ENCODE measurements at places on chromosomes 12 and 14.

DNA sequence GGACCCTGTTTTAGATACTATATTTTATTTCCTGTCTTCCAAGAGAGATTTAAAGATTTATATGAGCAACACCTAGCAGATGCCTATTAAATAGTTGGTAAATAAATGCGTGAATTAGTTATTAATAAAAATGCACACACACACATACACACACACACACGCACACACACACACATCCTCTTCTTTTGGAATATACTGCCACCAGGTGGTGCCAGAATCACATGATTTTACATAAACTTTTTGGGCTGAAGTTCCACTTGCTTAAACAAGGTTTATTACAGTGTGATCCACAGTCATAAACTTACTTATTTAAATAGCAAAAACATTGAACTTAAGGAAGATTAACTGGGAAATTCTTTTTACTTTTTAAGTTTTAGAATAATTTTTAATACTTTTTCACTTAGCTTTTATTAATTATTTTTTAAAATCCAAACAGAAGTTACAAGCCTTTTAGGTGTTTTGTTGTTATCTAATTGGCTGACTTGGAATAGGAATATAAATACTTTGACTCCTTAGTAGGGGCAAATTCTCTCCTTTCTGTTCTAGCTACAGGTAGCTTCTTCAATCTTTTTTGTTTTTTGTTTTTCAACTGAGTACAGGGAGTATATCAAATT, 17.5 kb downstream of the RAD51B start:
- DNase-seq: peak; percentile 73

GRCh38 chr14:81205639-81206038, 15.1 kb downstream of the GTF2A1 start:
- peak; percentile 36 for DNase-seq

DNA sequence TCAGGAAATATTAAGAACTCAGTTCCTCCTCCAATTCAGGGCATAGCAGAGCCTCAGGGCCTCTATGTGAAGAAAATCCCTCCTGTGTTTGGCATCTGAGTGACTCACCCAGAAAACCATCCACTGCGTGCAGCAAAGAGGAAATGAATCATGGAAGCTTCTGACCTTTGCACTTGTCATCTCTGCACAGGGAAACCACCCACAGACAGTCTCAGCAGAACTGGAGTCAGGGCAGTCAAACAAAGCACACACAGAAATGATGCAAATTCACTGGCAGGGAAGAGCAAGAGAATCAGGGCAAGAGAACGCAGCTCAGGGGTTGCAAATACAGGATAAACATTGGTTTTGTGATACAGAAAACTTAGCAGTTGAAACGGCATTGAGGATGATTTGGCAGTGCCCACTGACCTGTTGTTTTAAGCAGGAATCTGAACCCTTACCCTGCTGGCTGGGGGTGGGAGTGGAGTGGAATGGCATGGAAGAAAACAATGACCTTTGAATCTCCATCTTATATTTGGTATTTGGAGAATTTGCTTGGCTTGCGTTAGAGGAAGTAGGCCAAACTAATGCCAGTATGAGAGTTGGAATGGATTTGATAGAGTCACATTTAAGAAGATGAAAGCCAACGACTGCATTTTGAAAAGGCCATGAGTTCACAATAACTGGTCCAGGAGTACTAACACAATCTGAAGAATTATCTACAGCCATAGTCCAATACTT, 53.5 kb downstream of the PHLDA1 start:
- peak; percentile 77 for DNase-seq

GRCh38 chr12:38809832-38810231, 95.6 kb downstream of the CPNE8 start:
- peak; percentile 20 for DNase-seq

DNA sequence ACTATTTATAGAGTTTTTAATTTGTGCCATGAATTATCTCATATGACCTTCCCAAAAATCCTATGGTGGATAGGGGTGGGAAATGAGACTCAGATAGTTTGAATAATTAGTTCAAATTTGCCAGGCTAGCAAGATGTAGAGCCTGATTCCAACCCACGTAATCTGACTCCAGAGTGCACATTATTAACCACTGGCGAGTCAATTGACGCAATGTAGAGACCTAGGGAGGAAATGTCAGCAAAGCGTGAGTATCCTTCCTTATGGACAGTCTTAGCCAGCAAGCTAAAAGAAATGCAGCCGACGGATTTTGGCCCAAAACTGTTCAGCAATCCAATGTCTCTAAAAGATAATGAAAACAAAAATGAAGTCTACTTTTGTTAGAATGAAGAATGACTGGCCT, 193.3 kb upstream of the KRR1 start:
- DNase-seq: no peak

GRCh38 chr12:111222523-111222922, 146.4 kb downstream of the PHETA1 start:
- DNase-seq: no peak

DNA sequence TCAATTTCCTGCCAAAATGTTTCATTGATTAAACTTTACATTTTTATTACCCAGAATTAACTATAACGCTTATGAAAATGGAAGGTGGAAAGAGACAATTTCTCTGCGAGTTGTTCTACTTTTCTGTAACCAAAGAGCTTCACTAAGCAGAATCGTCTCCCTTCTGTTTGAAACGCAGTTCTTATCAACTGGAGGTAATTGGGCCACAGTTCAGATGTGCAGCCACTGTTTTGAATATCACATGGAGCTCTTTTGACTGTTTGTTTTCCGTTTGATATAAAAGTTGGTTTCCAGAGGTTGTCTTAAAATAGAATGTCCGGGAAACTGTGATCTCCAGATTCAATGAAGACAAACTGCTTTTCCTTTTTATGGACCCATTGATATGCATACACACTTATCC, 183.3 kb upstream of the SEL1L start:
- DNase-seq: no peak

- no peak for DNase-seq
Observed at GRCh38 chr12:95674631-95675030, 115.9 kb downstream of the NTN4 start.

GRCh38 chr14:30532264-30532663, 26.7 kb upstream of the G2E3 start:
- DNase-seq: peak; percentile 37

DNA sequence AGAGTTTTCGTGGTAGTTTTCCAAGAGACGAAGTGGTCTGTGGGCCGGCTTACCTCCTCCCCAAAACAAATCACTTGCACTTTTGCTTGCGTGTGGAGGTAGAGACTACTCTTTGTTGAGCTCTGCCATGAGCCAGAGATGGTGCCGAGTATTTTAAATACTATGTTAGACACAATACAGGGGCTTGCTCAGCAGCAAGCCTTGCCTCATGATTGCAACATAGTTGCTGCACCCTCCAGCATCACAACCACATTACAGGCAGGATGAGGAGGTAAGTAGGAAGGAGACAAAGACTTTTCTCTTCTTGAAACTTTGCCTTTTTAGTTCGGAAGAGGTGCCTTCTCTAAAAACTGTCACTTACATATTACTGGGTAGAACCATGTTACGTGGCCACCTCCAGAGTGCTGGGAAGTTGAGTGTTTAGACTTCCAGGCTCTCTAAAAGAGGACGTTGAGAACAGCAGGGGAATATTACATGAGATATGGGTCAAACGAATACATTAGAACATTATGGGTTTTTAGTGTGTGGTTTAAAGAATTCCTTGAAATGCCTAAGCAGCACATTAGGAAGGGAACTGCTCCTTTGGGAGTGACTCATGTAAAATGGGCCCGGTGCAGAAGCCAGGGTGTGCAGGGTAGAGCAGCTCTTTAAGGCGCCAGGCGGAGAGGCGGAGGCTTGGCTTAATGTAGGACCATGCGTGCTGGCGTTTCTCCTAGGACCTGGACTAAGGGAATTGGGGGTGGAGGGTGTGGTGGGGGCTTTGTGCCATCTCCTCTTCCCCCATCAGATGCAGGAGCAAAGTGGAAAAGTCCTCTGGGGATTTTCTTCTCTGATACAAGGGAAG, 110.6 kb upstream of the PRMT8 start:
- DNase-seq: no peak

DNA sequence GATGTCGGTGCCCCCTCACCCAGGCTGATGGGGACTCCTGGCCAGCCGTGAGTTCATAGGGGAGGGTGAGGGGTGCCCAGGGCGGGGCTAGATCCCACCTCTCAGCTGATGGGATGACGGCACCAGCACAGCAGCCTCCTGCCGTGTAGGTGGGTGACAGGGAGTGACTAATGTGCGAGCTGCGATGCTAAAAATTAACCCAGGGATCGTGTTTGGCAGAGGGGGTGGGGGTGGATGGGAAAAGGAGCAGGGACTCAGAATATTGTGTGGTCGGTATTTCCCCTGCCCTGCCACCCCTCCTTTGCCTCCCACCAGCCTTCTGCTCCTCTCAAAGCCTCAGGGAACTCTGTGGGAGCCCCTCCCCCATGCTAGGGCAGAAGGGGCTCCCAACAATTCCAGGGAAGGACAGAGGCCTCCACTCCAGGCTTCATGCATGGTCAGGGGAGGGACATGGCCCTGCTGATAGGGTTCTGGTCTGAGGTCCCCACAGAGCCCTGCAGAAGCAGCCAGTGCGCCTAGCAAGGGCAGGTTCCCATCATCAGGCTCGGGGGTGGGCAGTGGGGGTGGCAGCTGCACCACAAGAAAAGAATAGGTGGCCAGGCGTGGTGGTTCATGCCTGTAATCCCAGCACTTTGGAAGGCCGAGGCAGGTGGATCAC, 12.5 kb downstream of the TAMALIN start:
- no peak for DNase-seq

DNA sequence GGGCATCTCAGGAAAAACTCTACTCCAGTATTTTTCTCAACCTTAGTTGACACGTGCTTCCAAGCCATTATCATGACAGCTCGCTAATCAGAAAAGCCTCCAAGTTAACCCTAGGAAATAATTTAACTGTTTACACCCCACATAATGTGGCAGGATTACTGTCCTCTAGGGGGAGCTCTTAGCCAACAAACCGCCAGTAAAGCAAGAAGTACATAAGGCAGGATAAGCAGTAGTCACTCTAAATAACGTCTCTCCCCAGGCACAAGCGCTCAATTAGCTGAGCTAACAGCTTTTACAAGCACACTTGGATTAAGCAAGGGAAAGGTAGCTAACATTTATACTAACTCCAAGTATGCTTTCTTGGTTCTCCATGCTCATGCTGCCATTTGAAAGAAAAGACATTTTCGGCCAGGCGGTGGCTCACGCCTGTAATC, 22.8 kb downstream of the APOBEC1 start:
- peak; percentile 73 for DNase-seq

- no peak for DNase-seq
Observed at GRCh38 chr12:54566792-54567191, 17.4 kb downstream of the PDE1B start.

All from OCI-M1 (cell line).